ENCODE measurements at places on chromosomes 11 and 22.

- no peak for DNase-seq
Measured at GRCh38 chr11:133828871-133829270, 16.4 kb downstream of the SPATA19 start.

GRCh38 chr11:75868990-75869389, 54.0 kb downstream of the UVRAG start:
- DNase-seq, result no peak

- no peak for DNase-seq
Measured at GRCh38 chr11:100484948-100485347, 202.1 kb upstream of the ARHGAP42 start.

DNA sequence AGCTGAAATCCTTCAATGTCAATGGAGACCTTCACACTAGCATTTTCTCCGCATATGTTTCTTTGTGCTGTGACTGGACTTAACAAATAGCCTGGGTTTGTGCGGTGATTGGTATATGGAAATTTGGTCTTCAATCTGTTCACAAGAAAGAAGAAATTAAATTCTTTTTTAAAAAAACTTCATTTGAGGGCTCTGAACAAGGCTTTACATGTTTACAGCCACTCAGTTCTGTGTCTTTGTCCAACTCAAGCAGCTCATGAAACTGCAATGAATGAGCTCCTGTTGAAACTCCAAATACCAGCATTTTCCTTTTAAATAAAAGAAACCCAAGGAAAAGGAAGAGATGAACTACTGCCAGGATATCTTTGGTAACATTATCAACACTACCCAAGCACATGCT, 57.3 kb downstream of the PIK3C2A start:
- no peak for DNase-seq

- DNase-seq, result no peak
Measured at GRCh38 chr22:47390026-47390970, 627.8 kb downstream of the TBC1D22A start.

- DNase-seq, result no peak
Measured at GRCh38 chr11:123526027-123526805, 96.1 kb downstream of the GRAMD1B start.

All from activated CD4-positive, alpha-beta T cell treated with anti-CD3 and anti-CD28 coated beads for 36 hours (primary cell).